ENCODE measurements at places on chromosomes 4 and X. TPM values are rescaled to one million over a fixed set of nuclear protein-coding genes. Genes with fewer than 3 reads are reported as not detected.

GLRA2 gene
- total RNA-seq: not detected

RNF150 gene
- 23.1 TPM for total RNA-seq

NLGN3 gene
- 5.9 TPM for total RNA-seq

PRDM5 gene
- 24.1 TPM for total RNA-seq

KIAA1210 gene
- not detected for total RNA-seq

ABCG2 gene
- total RNA-seq: 2.3 TPM

DAPP1 gene
- not detected for total RNA-seq

BDH2 gene
- 96.3 TPM for total RNA-seq

DUSP9 gene
- 36.5 TPM for total RNA-seq

ARMCX2 gene
- total RNA-seq: 83.1 TPM

PLK4 gene
- total RNA-seq: 24.7 TPM

NAP1L3 gene
- 7.8 TPM for total RNA-seq

CYBB gene
- total RNA-seq: 0.41 TPM

GIMD1 gene
- not detected for total RNA-seq

RAB40A gene
- total RNA-seq: 0.89 TPM

APLN gene
- 0.14 TPM for total RNA-seq

PROM1 gene
- total RNA-seq: 105 TPM

PAGE1 gene
- total RNA-seq: not detected

TCEAL7 gene
- total RNA-seq: 4.9 TPM

CLCN4 gene
- total RNA-seq: 15.2 TPM

SEL1L3 gene
- 62.7 TPM for total RNA-seq

PPP1R2C gene
- not detected for total RNA-seq

PDZD4 gene
- total RNA-seq: 4.8 TPM

TRPC3 gene
- total RNA-seq: 0.84 TPM

UGT2A2 gene
- total RNA-seq: not detected

NAP1L2 gene
- total RNA-seq: 2.2 TPM

CC2D2A gene
- total RNA-seq: 26.8 TPM

FRMPD4 gene
- total RNA-seq: 0.10 TPM

SHOX gene
- total RNA-seq: not detected

USP17L19 gene
- total RNA-seq: not detected

SSX4 gene
- total RNA-seq: not detected

MAGED4B gene
- total RNA-seq: 197 TPM

RHOXF1 gene
- total RNA-seq: 1.4 TPM

CXorf49 gene
- total RNA-seq: not detected

MAGEA9B gene
- total RNA-seq: not detected

RBMXL3 gene
- total RNA-seq: not detected

SSX4B gene
- total RNA-seq: not detected

RAI2 gene
- total RNA-seq: 7.2 TPM

MAGEA11 gene
- total RNA-seq: not detected

PCDH11X gene
- 1.0 TPM for total RNA-seq

BCLAF3 gene
- 13.9 TPM for total RNA-seq

KDR gene
- total RNA-seq: 0.33 TPM

PDGFRA gene
- 13.8 TPM for total RNA-seq

UFSP2 gene
- total RNA-seq: 30.9 TPM

WWC2 gene
- total RNA-seq: 61.2 TPM

CTSO gene
- 3.7 TPM for total RNA-seq

CA5B gene
- 9.7 TPM for total RNA-seq

TRIM75 gene
- total RNA-seq: not detected

TEX13C gene
- total RNA-seq: not detected

GNL3L gene
- 42.1 TPM for total RNA-seq

AGTR2 gene
- total RNA-seq: not detected

PSMD10 gene
- total RNA-seq: 84.7 TPM

RNF128 gene
- 17.0 TPM for total RNA-seq

ARX gene
- total RNA-seq: 5.8 TPM

KLHL5 gene
- 44.8 TPM for total RNA-seq
